ENCODE measurements at places on chromosomes 11 and 22.

DNA sequence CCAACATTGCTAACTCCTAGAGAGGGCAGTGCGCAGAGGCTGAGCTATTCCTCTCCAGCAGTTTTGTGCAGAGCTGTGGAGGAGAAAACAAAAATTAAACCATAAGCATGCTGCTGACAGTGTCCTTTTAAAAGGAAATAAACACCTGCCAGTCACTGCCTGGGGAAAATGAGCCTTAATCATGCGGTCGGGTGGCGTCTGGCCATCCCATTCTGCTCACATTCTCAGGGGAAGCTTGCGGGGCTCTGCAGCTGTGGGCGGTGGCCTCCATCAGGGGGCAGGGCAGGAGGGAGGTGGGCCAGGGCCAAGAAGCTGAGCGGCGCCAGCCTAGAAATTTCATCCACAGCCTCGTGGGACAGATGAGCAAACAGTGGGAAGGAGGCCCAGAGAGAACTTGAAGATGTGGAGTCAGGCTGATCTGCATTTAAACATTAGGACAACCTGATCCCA is 71.0 kb upstream of the TP53I11 start:
- no peak for DNase-seq

DNA sequence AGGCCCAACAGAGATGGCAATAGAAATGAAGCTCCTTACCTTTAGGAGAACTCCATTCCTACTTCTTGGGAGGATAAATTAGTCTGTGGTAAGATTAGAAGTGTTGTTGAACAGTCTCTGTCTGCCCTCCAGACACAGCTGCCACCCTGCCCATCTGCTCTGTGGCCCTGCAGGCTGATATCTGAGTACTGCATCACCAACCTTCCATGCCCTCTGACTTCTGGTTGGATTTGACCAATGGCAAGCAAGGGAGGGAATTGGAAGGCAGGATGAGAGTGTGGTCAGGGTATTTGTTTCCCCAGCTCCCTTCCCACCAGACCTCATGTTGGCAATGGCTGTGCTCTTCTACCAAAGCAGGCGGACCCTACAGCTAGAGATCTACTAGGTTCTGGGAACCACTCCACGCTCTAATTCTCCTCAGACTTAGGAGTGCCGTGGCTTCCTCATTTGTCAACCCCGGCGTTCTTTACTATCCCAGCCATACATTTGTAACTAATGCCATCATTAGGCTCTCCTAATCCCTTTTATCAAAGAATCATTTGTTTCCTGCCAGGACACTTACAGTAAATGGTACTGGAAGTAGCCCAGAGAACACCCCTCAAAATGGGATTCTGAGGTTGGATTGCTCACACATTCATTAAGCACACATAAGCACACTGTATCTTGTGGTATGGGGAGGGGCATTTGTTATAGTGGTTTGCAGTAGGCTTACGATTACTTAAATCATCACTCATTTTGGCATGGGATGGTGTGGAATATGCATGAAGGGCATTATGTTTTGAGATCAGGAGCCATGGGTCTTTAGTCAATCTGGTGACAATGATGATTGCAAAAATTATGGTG is 35.4 kb upstream of the CD44 start:
- DNase-seq, result no peak

DNA sequence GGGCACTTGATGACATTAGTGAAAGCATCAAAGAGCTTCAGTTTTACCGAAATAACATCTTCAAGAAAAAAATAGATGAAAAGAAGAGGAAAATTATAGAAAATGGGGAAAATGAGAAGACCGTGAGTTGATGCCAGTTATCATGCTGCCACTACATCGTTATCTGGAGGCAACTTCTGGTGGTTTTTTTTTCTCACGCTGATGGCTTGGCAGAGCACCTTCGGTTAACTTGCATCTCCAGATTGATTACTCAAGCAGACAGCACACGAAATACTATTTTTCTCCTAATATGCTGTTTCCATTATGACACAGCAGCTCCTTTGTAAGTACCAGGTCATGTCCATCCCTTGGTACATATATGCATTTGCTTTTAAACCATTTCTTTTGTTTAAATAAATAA is 10.6 kb downstream of the REXO2 start:
- no peak for DNase-seq

GRCh38 chr11:57313071-57313787 is 11.5 kb downstream of the TNKS1BP1 start:
- no peak for DNase-seq

GRCh38 chr11:76526878-76527277 is 82.1 kb downstream of the EMSY start:
- DNase-seq, result no peak

DNA sequence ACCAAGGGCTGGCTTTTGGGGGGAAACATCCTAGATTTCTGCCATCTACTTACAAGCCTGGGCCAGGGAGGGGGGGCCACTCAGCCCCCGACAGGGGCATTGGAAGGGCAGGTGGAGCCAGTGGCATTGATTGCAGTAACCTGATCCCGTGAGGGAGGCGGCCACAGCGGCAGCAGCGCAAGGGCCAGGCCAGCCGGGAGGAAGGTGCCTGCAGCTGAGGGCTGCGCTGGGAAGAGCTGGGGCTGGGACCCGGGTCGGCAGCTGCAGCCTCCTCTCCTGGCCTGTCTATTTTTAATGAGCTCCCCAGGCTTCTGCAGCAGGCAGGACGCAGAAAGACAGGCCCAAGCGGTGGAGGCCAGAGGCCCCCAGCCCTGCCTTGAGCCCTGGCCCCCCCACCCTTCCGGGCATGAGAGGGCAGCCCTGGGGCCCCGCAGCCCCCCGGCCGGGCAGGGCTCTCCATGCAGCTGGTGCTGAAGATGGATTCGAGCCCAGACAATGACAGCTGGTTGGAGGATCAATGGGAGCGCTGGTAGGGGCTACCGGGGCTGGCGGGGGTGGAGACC is 10.6 kb downstream of the FREY1 start:
- DNase-seq, result no peak

DNA sequence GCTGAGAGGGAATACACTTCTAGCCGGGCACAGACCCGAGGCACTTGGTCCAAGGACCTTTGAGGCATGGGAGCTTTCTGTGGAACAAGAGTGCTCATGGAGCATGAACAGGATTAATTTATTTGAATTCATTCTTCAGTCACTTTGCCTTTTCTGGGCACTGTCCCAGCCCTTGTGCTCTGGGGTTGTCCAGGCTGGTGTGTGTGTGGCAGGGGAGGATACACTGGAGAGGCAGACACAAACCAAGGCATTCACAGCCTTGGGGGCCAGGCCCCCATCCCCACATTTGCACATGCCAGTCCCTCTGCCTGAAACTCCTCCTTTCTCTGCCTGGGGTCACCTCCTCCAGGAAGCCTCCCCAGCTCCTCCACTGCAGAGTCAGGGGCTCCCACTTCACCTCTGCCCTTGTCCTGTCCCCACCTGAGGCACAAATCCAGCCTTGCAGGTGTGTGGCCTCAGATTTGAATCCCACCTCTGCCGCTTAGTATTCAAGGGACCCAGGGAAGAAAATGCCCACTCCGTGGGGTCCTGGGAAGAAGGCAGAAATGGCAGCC is 55.5 kb downstream of the MYO7A start:
- no peak for DNase-seq

- no peak for DNase-seq
Measured at GRCh38 chr22:17917490-17917983, 106.8 kb downstream of the MICAL3 start.

- peak; percentile 51 for DNase-seq
Measured at GRCh38 chr22:20111045-20111688, 4.7 kb upstream of the RANBP1 start.

DNA sequence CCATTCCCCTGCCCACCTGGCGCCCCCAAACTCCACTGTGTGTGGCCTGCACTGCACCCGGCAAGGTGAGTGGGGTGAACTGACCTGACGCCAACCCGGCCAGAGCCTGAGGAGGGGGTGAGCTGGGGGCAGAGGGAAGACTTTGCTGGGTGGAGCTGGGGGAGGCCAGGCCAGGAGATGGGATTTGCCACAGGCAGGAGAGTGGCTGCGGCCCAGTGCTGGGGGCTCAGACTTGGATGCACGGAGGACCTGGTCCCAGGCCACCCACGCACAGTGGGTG is 17.8 kb upstream of the FLRT1 start:
- no peak for DNase-seq

GRCh38 chr11:34614344-34615104 is 6.4 kb upstream of the EHF start:
- DNase-seq, result no peak

GRCh38 chr11:73201888-73202780 is 15.9 kb upstream of the P2RY2 start:
- DNase-seq, result no peak

DNA sequence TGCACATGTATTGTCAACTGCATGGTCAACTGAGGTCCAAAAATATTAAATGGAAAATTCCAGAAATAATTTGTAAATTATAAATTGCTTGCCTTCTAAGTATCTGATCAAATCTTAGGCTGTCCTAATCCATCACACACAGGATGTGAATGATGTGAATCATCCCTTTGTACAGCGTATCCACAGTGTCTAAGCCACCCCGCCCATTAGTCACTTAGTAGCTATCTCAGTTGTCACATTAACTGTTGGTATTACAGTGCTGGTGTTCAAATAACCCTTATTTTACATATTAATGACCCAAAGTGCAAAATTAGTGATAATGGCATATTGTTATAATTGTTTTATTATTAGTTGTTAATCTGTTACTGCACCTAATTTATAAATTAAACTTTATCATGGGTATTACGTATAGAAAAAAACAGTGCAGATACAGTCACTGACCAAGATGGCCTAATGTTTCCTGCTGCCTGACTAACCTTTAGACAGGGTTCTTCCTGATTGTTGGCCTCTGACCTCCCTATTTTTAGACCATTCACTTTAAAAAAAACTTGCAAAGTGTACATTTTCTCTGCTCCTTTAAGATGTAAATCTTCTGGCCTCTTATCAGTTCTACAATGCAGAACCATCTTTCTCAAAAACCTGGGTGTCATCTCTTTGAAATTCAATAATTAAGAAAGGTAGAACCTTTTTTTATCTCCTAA is 2.9 kb upstream of the SVIP start:
- DNase-seq, result peak; percentile 6

- no peak for DNase-seq
Measured at GRCh38 chr11:13294178-13294577, 16.6 kb downstream of the BMAL1 start.

DNA sequence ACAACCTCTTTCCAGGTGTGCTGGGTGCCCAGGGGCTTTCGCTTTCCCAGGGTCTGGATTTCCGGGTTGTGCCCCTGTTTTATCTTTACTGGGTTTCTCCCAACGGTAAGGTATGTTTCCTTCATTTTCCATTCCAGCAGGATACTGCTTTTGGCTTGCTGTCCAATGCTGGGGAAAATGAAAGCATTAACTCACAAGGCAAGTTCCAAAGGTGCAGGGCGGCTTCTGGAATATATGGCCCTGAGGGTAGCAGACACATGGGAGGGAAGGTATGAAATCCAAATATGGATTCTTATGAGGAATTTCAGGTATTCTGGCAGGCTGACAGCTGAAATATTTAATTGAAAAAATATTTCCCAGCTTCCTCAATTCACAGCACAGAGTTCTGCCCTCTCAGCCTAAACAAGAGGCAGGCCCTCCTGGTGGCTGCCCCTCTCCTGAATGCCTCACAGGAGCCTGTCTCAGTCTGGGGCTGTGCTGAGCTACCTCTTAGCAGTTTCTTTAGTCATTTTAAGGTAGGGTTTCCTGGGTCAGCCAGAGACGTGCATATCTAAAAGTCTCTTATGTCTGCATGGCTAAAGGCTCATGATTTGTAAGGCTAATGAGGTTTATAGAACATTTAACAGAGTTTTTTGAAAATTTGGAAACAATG is 318.6 kb upstream of the B3GAT1 start:
- no peak for DNase-seq

- DNase-seq, result no peak
Measured at GRCh38 chr22:30804626-30805025, 110.0 kb downstream of the OSBP2 start.

- DNase-seq, result no peak
Measured at GRCh38 chr11:12189543-12190235, 79.3 kb downstream of the MICAL2 start.

- peak; percentile 36 for DNase-seq
Measured at GRCh38 chr11:2975594-2975993, 16.5 kb downstream of the NAP1L4 start.

GRCh38 chr11:28704801-28705200 is 596.6 kb downstream of the METTL15 start:
- no peak for DNase-seq

- DNase-seq, result no peak
Measured at GRCh38 chr11:27412192-27412691, 49.2 kb upstream of the CCDC34 start.

DNA sequence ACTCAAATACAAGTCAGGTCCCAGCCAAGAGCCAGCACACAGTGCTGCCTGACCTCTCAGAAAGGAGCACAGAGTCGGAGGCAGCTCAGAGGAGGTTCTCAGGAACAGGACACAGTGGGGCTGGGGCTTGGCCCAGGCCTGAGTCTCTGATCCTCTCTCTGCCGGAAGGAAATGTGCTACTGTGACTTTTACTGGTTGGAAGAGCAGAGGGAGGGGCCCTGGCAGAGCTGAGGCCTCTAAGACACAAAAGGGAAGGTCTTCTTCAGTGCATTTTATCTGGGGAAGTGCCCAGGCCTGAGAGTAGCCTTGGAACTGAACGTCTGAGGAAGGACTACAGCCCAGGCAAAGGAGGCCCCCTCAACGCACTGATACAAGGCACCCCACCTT is 16.2 kb upstream of the CASTOR1 start:
- no peak for DNase-seq

DNA sequence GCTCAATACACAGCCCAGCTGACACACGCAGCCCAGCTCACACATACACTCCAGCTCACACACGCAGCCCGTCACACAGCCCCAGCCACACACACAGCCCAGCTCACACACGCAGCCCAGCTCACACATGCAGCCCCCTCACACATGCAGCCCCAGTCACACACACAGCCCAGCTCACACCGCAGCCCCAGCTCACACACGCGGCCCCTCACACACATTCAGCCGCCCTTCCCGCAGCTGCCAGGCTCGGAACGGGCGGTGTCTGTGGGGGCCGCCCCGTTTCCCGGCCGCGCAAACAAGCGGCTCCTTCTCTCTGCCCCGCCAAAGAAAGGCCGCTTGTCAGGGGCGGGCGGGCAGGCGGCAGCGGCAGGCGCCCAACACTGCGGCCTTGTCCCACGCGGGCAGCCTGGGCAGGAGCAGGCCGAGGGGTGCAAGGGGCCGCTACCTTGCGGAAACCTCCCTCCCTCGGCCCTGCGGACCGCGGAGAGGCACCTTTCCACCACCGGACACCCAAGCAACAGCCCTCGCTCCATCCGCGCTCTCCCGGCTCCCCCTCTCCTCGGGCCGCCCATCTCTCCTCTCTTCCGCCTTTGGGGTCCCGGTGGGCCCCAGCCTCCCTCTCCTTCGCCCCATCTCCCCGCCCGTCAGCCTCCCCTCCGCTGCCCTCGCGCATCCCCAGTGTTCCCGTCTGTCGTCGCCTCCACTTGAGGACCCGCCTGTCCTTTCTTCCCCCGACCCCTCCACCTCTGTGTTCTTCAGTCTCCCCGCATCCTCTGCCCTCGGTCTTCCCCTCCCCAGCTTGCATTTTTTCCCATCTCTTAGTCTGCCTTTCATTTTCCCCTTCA is 2.2 kb downstream of the PHLDB1 start:
- DNase-seq, result no peak

GRCh38 chr11:18364495-18365073 is 29.8 kb upstream of the LDHA start:
- DNase-seq, result no peak
